ENCODE measurements at places on chromosomes 5 and 9.
A peak's percentile ranks its signal among the peaks of the same experiment; 100 is the strongest.

- DNase-seq = peak; percentile 55
Observed at GRCh38 chr9:14400658-14400995, 86.7 kb upstream of the NFIB start.

- no peak for DNase-seq
Observed at GRCh38 chr9:36488389-36488756, 84.3 kb upstream of the MELK start.

GRCh38 chr5:28077291-28078240, 1039.2 kb upstream of the CDH9 start:
- DNase-seq = no peak

DNA sequence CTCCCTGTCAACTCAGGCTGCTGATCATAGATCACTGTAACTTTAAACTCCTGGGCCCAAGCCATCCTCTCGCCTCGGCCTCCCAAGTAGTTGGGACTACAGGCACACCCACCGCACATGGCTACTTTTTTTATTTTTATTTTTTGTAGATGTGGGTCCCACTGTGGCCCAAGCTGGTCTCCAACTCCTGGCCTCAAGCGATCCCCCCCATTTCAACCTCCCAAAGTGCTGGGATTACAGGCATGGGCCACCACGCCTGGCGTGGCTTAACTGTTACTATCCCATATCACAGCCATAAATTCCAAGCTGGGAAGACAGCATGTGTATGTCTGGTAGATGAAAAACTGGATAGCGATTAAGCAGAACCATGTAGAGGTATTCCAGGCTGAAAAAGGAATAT, 1.0 kb downstream of the HDAC3 start:
- no peak for DNase-seq

- DNase-seq = no peak
Observed at GRCh38 chr9:135746565-135746964, 44.6 kb downstream of the KCNT1 start.

GRCh38 chr9:80720579-80720978, 968.8 kb downstream of the TLE1 start:
- no peak for DNase-seq

DNA sequence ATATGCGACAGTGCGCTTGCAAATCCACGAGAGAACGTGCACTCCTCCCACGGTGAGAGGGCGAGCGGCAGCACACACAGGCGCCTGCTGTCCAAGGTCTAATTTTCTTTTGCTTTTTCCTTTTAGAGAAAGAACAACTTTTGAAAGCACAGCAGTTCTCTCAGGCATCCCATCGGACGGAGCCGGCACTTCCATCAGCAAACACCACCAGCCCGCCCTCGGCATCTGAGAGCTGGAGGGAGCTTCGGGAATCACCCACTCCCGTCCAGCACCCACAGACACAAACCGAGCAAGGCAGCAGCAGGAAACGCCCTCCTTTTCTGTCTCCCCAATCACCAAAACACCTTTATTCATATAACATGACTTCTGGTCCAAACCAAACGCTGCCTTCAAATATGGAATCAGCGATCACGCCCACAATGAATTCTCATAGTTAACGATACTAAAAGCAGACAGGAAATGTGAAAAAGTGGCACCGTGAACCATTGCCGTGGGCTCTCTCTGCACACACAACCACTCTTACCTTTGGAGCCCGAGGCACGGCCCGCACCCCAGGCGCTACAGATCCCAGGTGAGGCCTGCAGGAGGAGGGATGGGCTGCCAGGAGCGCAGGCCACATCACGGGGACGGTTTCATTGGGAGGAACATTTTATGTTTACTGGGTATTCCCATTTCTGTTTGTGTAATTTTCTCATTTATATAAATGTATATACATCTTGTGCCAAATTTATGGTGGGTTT, 14.2 kb downstream of the LPCAT1 start:
- no peak for DNase-seq

Data from fibroblast of skin of left quadriceps (primary cell).